Breast epithelium (tissue), 4 donors: ENCODE measurements at places on chromosomes 12 and 14.

- no peak for DNase-seq
Observed at GRCh38 chr14:93033983-93034670, 81.6 kb downstream of the ITPK1 start.

DNA sequence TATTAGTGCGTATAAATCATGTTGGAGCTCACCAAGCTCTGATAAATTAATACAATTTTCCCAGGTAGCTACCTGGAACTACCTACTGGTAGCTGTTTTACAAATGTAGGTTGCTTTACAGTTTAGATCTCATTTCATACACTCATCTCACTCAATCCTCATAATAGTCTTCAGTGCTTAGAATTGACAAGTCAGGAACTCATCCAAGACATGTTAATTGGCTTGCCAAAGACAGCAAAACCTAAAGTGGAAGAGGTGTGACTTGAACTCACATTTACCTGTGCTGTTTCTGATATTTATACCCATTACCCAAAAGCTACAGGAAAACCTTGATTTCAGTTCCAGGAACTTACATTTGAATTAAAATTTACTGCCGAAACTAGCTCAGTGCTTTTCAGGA, 296.7 kb downstream of the DIO2 start:
- DNase-seq, result no peak

GRCh38 chr12:5806371-5807089, 138.5 kb downstream of the ANO2 start:
- DNase-seq, result no peak

DNA sequence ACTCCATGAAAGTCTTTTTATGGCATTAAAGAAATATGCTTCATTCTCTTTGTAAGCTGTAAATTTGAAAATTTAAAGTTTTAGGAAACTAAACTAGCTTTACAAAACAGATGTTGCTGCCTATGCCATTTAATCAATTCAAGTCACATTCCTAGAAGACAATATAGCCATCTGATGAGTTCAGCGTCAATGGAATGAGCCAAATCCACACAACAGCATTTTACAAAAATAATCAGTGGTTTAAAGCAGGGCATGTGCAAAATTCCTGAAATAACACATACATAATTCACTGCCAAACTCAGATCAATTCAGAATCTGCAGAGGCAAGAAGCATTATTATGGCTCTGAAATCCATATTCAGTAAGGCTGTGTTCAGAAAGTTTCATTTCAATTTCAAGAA, 75.6 kb downstream of the MED13L start:
- no peak for DNase-seq

DNA sequence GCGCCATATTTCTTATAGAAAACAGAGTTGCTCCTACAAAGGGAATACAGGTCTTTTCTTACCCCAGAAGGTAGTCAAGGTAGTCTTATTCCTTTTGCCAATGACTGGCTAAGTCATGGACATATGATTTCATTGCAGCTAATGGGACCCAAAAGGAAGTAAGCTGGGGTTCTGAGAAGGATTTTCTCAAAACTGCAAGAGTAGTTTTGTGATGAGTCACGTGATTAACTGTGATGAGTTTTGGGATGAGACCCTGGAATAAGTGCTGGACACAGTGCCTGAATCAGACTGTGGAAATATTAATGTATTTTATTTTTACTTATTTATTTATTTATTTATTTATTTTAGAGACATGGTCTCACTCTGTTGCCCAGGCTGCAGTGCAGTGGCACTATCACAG, 13.4 kb upstream of the NIN start:
- no peak for DNase-seq

DNA sequence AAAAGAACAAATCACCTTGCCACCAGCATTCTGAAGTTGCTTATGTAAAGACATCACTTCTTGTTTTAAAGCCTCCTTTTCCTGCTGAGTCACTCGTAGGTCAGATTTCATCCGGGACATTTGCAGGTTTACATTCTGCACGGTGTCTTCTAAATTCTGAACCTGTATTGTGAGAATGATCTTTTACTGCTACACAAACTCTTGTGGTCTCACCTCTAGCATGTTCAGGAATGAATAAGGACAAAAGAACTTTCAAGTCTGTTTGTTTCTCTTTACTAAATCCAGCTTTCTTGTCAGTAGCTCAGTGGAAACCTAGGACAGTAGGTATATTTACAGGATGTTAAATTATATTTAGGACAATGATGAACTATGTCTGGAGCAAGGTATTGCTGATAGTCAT, 73.5 kb upstream of the SAV1 start:
- no peak for DNase-seq

- DNase-seq, result no peak
Observed at GRCh38 chr12:107079172-107080011, 14.0 kb downstream of the CRY1 start.

- DNase-seq, result no peak
Observed at GRCh38 chr14:95961481-95961880, 77.7 kb upstream of the C14orf132 start.

DNA sequence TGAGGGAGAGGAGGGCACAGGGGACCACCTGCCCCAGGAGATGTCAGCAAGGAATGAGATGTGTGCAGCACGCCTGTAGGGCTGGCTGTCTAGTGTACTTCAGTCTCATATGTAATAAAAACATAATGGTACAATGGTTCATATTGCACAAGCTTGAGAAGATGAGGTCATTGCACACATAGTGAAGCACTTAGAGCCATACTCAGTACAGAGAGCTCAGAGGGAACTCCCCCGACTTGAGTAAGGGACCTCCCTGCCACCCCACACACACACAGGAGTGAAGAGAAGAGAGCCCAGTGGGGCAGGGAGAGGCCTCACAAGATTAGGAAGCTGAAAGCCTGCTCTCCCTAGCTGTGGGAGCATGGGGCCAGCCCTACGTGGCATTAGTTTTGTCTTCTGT, 61.5 kb downstream of the SLC6A12 start:
- no peak for DNase-seq

DNA sequence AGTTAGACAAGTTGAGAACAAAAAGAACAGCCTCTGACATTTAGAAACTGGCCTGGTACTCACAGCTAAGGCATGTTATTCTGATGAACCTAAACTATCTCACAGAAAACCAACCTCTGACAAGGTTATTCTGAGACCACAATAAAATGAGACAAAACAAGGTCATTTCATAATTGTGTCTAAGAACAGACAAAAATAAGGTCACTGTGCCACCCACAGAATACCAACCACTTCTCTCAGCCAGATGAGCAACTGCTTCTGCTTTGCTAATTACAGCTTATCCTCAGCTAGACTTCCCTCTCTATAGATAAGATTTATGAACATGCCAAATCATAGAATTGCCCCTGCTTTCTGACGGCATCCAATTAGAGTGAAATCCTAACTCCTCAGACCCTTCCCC, 52.2 kb upstream of the CRACR2A start:
- DNase-seq, result no peak

- DNase-seq, result no peak
Observed at GRCh38 chr12:111224186-111225066, 144.5 kb downstream of the PHETA1 start.

GRCh38 chr14:55698051-55698450, 118.0 kb downstream of the KTN1 start:
- no peak for DNase-seq

GRCh38 chr12:106814714-106815113, 40.2 kb downstream of the RIC8B start:
- DNase-seq, result no peak

GRCh38 chr12:133130808-133131128, 341 bp downstream of the ZNF10 start:
- DNase-seq, result peak; percentile 56

DNA sequence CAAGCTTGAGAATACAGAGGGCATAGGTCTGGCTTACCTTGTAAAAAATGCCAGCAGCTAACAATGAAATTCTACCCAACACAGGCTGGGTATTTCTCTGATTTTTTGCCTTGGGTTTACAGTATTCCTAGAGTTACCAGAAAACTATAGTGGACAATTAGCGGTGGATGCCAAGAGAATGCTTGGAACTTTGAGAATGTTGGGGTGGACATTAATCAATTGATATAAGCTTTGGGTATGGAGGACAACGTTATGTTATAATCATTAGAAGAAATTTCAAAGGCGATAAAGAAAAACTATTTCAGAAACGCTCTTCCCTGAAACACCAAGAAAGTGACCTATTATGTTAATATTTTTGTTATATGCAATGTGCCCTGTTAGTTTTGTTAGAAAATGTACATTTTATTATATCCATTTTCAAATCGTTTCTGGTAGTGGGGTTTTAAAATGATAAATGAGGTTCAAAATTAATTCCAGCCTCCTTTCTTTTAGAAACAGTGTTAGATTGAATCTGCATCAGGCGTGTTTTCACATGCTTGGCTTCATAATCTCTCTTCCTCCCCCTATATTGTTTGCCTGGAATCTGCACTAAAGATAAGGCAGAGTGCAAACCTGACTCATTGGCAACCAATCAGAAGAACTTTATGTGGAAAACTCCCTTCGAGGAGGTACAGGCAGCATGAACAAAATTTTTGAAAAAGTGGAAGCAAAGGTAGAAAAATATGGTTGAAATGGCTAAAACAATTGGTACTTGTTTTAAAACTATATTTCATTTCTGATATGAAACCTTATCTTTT, 1.4 kb upstream of the PTPRQ start:
- DNase-seq, result no peak

GRCh38 chr14:37274652-37275051, 76.9 kb downstream of the MIPOL1 start:
- no peak for DNase-seq

DNA sequence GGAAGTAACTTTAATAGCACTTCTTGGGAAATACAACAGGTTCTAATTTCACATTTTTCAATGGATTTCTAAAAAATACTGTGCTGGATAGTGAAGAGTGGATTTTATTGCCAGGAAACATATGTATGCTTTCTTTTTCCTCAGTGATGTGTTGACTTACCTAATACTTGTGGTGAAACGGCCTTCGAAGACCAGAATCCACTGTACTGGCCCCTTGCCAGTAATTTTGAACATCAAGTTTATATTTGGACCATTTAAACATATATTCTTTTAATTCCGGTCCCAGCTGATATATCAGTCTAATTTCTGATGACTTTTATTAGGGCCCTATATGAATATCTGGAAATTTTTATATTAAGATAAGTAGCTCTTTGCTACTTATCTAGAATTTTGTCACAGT, 1.8 kb downstream of the MSRB3 start:
- no peak for DNase-seq

- no peak for DNase-seq
Observed at GRCh38 chr14:24996930-24997725, 52.8 kb downstream of the STXBP6 start.

GRCh38 chr12:98587084-98587483, 6.4 kb upstream of the SLC25A3 start:
- DNase-seq, result no peak

DNA sequence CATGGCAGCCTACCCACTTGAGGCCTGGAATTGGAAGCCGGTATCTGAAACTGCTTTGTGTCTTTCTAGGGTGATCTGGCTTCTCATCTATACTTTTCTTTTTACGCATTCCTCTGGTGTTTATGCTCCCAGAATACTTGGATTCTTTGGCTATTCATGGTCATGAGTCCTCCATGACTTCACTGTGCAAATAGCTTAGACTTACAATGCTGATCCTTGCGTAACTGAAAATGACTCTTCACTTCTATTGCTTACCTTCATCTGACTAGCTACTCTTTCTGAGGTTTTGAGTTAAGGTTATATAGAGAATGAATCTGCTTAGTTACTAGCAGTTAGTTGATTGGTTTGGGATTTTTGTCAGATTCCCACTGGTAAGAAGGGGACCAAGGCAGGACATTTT, 121.7 kb upstream of the NOVA1 start:
- no peak for DNase-seq

DNA sequence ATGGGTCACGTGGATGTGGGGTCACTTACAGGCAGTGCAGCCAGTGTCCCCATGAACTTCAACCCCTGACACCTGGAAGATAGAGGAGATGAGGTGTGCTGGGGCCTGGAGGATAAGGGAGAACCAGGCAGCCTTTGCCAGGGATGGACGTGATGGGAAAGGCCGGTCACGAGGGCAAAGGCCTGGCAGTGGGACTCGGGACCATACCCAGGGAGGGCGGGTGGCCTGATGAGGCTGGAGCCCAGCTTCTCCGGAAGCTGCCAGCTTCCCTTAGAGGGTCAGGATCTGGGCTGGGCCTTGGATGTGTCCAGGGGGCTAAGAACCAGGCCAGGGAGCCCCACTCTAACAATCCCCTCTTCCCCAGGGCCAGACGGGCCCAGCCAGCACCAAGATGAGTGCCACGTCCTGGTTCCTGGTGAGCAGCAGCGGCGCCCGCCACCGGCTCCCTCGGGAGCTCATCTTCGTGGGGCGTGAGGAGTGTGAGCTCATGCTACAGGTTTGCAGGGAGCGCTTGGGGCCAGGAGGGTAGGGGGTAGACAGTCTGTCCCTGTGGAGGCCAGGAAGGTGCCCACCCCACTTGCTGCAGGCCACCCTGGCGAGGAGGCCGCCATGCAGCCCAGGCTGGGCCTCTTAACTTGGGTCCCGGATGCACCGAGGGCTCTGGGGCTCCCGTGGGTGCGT, 3.1 kb downstream of the CEP170B start:
- DNase-seq, result no peak

GRCh38 chr12:124364543-124364942, 69.7 kb downstream of the RFLNA start:
- no peak for DNase-seq

DNA sequence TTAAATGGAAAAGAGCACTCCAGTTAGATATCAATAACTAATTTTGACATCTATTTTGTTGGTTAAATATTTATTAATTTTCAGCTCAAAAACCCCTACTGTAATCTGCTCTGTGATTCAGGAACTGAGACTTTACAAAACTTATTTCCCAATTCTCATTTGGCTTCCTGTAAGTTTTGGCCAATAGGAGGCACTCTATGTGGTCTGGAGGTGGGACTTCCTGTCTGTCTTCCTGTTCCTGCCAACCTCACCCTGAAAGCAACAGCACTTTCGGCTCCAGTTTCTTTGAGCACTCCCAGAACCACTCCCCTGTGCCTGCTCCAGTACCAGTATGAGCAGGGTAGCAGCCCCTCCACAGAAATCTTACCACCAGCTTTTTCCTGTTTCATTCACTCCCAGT, 1027.0 kb downstream of the VRK1 start:
- DNase-seq, result no peak

GRCh38 chr12:53585448-53586125, 40.6 kb downstream of the ATF7 start:
- DNase-seq, result no peak

- DNase-seq, result no peak
Observed at GRCh38 chr12:90216020-90216552, 507.4 kb upstream of the ATP2B1 start.
